ENCODE measurements at places on chromosomes 11 and 22.

DNA sequence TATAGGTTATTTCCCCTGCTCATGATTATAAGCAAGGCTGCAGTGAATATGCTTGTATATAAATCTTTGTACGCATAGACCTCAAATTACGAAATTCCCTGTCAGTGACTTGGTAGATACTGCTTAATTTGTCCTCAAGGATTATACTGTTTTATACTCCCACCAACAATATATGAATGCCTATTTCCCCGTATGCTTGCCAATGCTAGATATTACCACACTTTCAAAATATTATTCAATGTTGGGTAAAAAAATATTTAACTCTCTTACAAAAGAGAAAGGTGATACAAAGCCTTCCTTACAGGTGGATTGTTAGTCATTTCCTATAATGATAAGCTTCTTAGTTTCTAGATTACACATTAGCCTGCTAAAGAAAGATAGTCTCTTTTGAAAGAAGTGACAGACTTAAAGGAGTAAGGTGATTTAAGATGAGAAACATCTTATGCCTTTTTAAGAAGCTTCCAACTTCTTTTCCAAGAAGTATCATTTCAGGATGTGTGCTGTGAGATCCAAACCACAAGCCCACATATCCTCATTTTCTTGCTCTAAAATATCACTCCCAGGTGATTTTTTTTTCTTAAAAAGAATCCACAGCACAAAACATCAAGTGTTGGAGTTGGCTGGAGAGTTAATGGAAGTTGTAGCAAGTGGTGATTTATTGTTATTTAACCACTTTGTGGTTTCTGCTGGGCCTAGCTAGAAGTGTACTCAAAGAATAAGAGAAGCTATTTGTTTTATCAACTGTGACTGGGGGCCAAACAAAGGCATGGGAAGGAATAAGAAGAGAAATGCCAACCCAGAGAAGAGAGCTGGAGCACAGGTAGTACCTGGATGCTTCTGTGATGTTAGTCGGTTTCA lies 59.2 kb downstream of the BARX2 start:
- DNase-seq = no peak

GRCh38 chr11:93000511-93001476 lies 31.3 kb downstream of the MTNR1B start:
- no peak for DNase-seq

DNA sequence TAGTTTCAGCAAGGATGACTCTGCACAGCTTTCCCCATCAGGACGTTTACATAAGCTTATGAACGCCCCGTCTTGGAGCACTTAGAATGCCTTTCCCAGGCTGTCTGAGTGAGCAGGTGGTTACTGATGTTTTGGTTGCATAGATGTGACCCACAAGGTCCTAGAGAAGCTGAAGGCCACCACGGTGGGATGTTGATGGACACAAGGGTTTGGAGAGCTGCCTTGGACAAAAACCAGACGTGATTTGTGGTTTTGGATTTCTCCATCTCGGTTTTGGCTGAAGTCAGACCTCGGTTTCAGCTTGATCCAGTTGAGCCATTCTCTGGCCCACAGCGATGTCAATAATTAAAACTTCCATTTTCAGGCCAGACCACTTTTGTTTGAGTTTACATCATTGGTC lies 151.9 kb downstream of the LDLRAD3 start:
- no peak for DNase-seq

- no peak for DNase-seq
Observed at GRCh38 chr11:34609850-34610249, 11.0 kb upstream of the EHF start.

GRCh38 chr22:40477683-40478337 lies 107.4 kb downstream of the SGSM3 start:
- DNase-seq = no peak

GRCh38 chr22:38830026-38830844 lies 13.6 kb downstream of the NPTXR start:
- no peak for DNase-seq

DNA sequence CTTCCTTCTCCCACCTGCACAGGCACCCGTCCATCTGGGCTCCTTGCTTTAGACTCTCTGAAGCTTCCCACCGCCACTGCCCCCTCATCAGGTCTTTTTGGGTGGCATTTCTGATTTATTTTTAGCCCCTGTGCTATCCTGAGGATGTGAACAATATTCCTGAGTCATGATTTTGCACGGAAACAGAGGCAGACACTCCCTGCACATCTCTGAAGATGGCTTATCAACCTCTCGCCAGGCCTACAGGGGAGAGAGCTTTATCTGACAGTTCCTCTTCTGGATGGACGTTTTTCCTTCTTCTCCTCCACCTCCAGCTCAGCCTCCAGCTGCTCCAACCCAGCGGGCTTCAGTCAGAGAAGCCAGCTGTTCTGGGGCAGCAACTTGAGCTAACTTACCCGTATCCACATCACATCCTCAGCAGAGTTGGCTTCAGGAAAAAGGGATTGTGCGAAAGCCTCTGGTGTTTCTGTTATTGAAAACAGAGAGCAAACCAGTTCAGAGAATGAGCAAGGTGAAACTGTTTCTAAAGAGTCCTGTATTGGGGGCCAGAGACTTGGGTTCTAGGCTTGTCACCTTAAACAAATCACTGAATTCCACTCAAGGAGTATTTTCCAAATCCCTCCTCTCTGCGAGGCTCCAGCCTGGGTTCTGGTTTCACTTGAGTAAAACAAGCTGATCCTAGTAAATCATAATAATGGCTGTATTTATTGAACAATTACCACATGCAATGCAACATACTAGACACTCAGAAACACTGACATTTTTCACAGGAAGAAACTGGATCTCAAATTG lies 33.1 kb upstream of the ETS1 start:
- DNase-seq = no peak

DNA sequence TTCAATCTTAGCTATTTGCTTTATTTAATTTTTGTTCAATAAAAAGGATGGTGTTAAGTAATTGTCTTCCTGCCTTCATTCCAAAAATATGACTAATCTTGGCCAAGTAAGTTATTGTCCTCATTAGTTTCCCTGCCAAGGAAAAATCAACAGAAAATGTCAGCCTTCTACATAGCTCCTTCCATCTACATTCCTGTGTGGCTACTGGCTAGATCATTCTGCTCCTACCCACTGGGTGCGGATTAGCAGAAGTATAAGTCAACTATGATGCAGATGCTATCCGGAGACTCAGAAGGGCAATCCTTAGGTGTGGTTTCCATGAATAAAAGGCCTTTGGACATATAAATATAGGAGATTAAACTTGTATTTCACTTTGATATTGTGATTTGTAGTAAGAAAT lies 154.4 kb downstream of the SBF2 start:
- no peak for DNase-seq

GRCh38 chr11:59769111-59769510 lies 13.9 kb downstream of the STX3 start:
- DNase-seq = no peak
